Islet precursor cell (in vitro differentiated cells): ENCODE measurements at places on chromosomes 3 and 15.

DNA sequence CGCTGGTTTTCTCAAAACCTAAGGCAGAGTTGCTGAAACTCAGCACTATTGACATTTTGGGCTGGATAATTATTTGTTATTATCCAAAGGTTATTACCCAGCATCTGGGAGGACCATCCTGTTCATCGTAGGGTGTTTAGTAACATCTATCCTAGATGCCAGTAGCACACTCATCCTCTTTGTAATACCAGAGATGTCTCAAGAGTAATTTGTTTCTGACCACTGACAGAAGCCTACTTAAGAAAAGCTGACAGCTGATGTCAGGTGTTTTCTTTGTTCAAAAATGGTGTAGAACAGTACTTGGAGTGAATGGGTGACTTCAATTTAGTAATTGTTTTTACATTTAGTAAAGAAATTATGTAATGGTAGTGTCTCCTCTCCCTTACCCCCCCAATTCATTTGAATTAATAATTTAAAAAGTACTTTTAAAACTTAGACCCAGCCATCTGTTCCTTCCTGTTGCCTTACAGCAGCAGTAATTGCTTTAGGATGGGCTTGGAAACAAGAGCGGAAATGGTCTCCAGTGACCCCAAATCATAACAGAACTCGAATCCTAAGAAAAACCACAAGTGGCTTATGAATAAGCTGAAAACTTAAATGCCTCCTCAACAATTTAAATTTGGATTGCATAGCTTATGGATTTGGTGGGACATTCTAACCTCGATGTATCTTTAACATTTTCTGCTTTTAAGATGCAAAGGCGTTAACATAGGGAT is 105.4 kb downstream of the PTPRG start:
- DNase-seq: no peak

DNA sequence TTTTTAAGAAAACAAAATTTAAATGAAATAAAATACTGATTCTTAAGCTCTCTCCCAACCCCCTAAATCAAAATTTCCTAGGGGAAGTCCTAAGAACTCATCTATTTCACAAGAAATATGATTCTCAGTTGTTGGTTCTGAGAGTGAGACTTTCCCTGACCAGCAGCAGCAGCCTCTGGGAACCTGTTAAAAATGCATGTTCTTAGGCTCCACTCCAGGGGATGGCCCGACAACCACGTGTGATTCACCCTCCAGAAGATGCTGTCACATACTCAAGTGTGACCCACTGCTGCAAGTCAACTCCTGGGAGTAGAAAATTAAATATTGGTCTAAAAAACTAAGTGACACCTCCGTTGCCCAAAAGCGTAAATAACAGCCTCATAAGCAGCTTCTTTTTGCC is 343.2 kb upstream of the NR2F2 start:
- DNase-seq: no peak

GRCh38 chr15:48966595-48967301 is 3.0 kb upstream of the SHC4 start:
- no peak for DNase-seq

- DNase-seq: no peak
Observed at GRCh38 chr3:122940628-122941086, 86.9 kb downstream of the SEMA5B start.

GRCh38 chr3:56966104-56966503 is 94.4 kb upstream of the SPATA12 start:
- DNase-seq: no peak

DNA sequence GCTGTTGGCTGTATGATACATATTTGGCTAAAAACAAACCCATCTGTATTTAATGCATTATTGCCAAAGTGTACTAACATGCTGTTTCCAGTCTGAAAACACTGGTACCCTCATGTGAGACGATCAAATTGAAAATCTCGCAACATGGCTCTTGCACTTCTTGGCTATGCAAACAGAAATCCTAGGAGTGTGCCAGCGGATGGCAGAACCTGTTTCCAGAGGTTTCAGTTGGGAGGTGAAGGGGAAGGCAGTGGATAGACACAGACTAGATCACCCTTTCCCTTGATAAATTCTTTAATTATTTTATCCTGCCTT is 350.3 kb downstream of the TUSC7 start:
- no peak for DNase-seq

DNA sequence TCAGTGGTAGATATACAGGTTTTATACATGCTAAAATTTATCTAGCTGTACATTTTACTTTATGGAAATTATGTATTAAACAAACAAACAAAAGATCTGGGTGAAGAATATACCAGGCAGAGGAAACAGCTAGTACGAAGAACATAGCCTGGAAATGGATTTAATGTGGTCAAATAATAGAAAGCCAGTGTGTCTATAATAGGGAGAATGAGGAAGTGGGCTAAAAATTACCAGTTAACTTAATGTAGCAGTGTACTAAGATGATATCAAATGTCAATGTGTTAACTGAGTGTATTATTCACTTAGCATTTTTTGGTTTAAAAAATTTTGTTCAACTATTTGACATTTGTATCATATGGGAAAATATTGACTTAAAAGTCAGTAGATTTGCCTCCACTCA is 22.8 kb upstream of the SLC15A2 start:
- DNase-seq: no peak

- no peak for DNase-seq
Observed at GRCh38 chr3:143896486-143896885, 48.2 kb upstream of the SLC9A9 start.

- DNase-seq: peak; percentile 43
Observed at GRCh38 chr15:64947211-64947610, 35.5 kb downstream of the ANKDD1A start.
